ENCODE measurements at places on chromosomes 7 and 10.

- no peak for DNase-seq
Measured at GRCh38 chr10:118737603-118738302, 17.0 kb downstream of the CACUL1 start.

GRCh38 chr10:78817361-78817760 is 251.4 kb upstream of the ZMIZ1 start:
- no peak for DNase-seq

- DNase-seq, result no peak
Measured at GRCh38 chr7:71896535-71896934, 515.6 kb downstream of the CALN1 start.

GRCh38 chr10:71396711-71397295 is at the start of gene CDH23:
Gene CDH23, plus strand, starts transcription at chr10:71396920. Its CDS starts 42,912 bp downstream, at chr10:71439832.
- DNase-seq, result no peak

DNA sequence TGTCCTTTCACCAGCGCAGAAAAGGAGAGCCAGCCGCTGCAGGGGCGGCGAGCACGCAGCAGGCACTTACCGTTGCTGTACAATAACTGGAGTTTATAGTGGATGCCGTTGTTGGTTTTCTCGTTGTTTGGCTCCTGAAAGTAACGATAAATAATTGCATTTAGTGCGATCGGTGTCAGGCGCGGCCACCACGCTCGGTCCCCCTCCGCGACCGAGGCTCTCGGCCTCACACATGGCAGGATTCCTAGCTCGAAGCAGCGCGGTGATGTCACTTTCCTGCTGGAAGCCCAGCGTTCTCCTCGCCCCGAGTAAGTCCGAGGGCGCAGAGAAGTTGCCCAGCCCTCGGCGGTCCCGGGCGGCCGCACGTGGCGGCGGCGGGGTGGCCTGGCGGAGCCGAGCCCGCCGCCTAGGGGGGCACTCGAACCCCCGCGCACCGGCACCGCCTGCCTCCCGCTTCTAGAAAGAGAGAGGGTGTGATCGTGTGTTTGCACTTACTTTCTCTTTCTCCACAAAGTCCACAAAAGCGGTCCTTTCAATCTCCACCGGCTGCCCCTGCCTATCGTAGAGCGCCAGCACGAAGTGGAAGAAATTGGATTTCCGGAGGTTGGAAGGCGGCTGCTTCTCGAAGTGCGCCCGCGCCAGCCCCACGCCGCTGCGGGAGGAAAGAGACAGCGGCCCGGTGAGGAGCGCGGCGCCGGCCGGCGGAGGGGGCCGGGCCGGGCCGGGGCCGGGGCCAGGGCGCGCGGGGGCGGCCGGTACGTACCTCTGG is 1.0 kb downstream of the EBF3 start:
- DNase-seq, result no peak

DNA sequence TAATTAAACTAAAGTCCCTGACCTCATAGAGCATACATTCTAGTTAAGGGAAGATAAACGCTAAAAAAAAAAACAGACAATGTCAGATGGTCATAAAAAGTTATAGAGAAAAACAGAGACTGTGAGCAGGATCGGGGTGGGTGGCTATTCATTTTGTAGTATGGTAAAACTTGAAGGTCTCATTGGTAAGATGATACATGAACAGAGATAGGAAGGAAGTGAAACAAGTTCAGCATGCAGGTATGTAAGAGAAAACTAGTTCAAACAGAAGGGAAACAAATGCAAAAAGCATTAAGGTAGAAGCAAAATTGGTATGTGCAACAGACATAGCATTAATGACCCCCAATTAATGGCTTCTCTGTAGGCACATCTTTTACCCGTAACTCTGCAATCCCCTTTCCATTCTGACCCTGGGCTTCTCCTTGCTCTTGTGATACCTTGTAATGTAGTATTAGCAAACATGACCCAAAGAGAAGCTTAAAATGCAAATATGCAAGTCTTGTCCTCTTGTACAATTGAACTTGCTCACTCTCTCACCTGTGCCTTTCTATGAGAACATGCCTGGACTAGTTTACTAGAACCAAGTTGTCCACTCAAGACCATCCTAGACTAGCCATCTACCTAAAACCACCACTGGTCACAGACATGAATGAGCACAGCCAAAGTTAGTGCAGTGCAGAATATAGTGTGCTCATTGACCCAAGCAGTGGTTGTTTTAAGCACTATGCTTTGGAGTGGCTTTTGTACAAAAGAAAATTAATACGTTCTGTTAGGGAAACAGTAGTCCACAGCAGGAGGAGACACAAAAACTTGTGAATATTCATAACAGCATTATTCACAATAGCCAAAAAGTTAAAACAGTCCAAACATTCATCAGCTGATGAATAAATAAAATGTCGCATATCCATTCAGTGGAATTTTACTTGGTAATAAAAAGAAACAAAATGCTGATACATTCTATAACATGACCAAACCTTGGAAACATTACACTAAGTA is 57.0 kb downstream of the BRAF start:
- DNase-seq, result no peak

GRCh38 chr7:76997381-76998284 is 34.5 kb downstream of the SPDYE17 start:
- no peak for DNase-seq

DNA sequence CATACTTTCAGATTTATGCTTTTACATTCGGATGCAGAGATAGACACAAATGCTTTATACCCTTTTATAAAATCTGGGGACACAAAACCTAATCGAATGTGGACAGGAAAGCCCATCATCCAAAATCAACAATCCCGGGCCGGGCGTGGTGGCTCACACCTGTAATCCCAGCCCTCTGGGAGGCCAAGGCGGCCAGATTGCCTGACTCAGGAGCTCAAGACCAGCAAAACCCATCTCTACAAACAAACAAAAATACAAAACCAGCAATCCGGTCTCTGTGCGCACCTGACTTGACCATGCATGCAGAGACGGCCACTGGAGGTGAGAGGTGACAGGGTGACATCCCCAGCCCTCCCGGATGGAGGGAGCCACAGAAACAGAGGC is 13.5 kb downstream of the COBL start:
- DNase-seq, result no peak

- no peak for DNase-seq
Measured at GRCh38 chr7:107959527-107959898, 43.4 kb downstream of the LAMB1 start.

DNA sequence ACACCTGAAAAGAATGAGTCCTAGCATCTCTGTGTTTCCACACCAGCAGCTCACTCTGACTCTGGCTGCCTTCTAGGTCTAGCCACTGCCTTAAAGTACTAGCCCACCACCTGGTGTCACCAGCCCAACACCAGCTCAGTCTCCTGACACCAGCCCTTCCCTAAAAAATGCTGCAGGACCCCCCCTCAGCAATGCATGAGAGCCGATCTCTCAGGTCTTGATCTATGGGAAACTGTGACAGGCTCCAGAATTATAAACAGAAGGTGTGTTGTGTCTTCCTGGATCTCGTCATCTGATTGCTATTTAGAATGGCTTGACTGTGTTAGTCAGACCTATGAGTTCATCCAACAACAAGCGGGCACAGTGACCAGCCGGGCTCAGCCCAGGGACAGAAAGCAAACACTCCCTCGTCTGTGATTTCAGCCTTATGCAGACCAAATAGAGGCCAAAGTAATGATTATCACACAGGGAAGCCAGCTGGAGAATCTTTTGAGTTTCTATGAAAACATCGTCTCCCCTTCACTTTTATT is 66.6 kb downstream of the CUBN start:
- no peak for DNase-seq

GRCh38 chr7:6175645-6176044 is 96.8 kb downstream of the CYTH3 start:
- no peak for DNase-seq

DNA sequence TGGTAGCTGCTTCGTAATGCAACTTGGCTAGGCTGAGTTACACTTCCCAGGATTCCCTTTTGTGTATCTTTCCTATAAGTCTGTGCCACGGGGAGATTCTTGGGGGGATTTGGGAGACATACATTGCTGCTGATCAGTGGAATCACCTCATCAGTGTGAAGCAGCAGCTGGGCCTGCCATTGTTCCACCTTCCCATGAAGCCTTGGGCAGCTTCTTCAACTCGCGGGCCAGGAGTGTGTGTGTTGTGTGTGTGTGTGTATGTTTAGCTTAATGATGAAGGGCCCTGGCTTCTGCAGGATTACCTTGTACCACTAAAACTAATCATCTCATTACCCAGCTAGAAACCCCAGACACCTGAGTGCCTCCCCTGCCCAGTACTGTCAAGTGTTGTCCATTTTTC is 33.3 kb upstream of the ARHGAP22 start:
- DNase-seq, result no peak

- DNase-seq, result no peak
Measured at GRCh38 chr10:1425879-1426278, 311.4 kb downstream of the ADARB2 start.

DNA sequence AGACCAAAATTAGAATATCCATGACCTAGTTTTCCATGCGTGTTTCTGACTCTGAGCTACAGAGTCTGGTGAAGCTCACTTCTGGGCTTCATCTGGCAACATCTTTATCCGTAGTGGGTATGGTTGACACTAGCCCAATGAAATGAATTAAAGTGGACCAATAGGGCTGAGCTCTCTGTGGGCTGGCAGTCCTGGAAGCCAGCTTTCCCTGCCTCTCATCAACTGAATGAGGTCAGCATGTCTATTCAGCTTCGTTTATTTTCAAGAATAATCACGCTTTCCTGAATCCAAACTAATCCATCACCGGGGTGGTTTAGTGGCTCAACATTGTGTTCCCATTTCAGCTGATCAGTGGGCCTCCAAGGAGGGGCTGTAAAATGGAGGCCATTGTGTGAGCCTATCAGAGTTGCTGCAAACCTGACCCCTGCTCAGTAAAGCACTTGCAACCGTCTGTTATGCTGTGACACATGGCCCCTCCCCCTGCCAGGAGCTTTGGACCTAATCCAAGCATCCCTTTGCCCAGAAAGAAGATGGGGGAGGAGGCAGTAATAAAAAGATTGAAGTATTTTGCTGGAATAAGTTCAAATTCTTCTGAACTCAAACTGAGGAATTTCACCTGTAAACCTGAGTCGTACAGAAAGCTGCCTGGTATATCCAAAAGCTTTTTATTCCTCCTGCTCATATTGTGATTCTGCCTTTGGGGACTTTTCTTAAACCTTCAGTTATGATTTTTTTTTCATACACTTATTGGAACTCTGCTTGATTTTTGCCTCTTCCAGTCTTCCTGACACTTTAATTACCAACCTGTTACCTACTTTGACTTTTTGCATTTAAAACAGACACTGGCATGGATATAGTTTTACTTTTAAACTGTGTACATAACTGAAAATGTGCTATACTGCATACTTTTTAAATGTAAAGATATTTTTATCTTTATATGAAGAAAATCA is 35.5 kb downstream of the CAV1 start:
- DNase-seq, result no peak

- no peak for DNase-seq
Measured at GRCh38 chr10:44910602-44911001, 535 bp upstream of the TMEM72 start.

DNA sequence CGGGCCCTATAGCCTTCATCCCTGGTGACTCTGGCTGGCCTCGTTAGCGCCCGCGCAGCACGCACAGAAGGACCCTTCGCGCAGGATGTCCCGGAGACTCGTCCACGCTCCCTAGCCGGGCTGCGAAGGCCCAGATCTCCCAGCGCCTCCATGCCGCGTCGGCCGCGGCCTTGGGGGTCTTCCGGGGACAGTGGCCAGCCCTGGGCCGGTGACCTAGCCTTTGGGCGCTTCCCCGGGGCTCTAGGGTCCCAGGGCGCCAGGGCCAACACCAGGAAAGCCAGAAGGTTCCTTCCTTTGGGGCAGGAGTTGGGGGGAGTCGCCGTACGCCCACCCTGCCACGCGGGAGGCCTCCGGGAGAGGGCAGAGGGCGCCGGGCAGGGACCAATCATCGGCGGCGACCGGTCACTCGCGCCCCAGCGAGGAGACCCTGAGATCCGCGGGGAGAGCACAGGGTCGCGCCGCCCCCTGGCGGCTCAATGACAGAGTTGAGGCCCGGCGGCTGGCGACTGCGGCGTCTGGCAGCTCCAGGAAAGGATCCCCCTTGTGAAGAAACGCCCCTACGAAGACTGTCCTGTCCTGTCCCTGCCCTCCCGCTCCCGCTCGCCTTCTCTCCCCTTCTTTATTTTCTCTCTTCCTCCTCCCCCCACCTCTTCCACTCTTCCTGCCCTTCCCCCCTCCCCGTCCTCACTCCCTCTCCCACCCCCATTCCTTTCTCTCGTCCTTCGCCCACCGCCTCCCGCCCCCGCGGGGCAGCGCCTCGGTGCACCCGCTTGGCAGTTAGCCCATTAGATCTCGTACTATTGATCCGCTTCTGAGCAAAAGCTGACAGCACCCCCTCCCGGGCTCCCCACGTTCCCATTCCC is 62.3 kb upstream of the LBX1 start:
- DNase-seq, result peak; percentile 62

DNA sequence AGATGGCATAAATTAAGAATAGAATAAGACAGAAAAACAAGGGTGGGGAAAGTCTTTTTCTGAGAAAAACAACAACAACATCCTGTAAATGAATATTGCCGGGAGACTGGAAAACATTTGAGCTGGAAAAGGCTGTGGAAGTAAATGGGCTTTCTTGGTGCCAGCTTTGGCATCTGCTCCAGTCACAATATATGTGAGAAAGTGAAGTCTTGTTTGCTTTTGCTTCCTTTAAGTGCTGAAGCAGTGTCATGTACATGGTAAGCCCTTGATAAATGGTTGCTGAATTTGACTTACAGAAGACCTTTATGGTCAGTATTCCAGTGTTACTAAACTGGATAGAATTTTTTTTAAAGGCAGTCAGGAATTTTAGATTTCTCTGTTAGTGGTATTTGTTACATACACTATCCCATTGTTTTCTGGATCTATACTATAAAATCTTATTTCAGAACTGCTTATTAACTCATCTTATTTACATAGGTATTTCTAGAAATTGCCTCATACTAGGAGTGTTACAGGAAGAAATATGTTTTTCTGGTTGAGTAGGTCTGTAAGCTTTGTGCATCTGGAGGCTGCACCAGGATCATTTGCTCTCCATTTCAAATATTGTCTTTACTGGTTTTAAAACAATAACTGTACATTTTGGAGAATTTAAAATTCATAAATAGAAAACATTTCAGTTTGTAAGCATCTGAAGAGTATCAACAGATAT is 201.7 kb upstream of the FOXP2 start:
- DNase-seq, result no peak

DNA sequence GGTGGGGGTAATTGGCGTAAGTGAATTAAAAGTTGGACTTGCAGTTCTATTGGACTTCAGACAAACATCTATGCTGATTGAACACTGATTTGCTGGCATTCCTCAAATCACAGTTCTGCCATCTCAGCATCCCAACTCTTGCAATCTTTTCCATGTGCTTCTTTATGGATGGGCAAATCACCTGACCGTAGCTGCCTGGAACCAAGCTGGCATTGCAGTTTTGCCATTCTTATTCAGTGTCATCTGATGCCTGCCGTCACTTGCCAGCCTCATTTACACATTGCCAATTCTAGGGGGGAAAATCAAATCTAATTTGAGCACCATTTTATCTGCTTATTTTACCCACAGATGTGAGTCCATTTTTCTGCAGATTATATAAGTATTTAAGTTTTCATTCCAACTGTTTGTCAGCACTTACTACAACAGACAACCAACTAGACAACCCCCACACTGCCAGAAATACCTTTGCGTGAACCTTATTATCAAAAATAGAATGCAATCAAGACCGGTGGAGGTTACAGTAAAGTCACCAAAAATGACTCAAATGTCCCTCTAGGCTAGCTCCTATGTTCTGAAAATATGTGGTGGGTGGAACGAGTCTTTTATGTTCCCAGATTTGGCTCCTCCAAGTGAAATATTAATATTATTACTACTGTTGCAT is 172.3 kb upstream of the CTBP2 start:
- DNase-seq, result no peak

- no peak for DNase-seq
Measured at GRCh38 chr10:114548662-114549061, 109.4 kb downstream of the ABLIM1 start.

- no peak for DNase-seq
Measured at GRCh38 chr10:111266165-111266564, 189.3 kb downstream of the ADRA2A start.

All from GM12892 (cell line).